ENCODE measurements at places on chromosomes 6 and 20.

DNA sequence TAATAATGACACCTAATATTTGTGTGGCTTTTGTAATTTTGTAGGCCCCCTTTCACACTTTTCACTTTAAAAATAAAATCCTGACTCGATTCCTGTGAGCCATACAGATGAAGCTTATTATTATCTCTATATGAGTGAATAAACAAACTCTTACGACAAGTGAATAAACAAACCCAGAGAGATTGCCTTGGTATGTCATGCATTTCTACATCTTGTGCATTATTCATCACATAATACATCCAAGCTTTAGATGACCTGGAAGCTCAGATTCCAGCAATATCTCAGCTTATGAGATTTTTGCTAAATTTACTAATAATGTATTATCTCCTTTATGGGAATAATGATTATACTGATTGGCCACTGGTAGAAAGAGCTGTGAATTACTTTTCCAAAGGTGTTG lies 248.2 kb downstream of the TBX18 start:
- DNase-seq = no peak

GRCh38 chr6:144186817-144187625 lies 36.7 kb downstream of the STX11 start:
- DNase-seq = no peak

GRCh38 chr20:52518735-52519134 lies 327.2 kb upstream of the ZFP64 start:
- DNase-seq = no peak

GRCh38 chr6:160400446-160400845 lies 52.3 kb downstream of the SLC22A3 start:
- DNase-seq = no peak

DNA sequence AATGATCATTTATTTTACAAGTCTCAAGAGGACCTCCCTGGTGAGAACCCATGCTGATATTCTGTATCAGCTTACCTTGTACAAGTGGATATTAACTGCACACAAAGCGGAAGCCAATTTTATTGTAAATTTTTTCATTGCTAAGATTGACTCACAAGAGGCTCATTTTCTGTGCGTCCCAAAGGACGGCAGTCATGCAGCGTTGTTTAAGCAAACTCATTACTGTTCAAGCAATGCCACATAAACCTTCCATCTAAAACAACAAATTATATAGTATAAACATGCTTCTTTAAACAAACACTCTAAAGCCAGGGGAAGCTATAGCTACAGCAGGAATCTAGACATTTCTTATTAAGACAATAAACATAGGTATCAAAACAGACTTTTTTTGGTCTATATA lies 575.3 kb downstream of the FRK start:
- DNase-seq = no peak
